ENCODE measurements at places on chromosomes 1 and 21. TPM values are rescaled to one million over a fixed set of nuclear protein-coding genes. Genes with fewer than 3 reads are reported as not detected.

DNA sequence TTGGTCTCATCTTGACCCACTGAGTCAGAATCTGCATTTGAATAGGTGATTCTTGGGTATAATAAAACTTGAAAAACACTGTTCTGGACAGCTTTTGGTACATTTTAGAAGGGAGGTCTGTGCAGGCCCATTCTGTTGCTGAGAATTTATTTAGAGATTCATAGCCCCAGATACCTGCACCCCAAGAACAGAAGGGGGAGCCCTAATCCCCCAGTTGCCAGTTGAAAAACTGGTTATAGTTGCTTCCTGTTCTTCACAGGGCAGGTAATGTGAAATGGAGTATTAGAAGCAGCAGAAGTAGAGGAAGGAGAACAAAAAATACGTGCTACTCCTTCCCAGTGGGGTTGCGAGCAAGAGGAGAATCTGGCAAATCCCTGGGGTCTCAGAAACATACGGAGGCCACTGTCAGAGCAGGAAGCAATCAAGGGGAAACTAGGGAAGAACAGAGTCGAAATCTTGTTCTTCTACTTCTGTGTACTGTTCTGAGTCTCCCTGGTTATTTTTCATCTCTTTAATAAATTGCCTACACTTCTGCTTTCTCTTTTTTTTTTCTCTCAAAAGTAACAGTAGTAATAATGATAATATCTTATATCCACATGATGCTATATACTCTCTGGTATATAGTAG, 4.6 kb upstream of the CLCA2 start:
- DNase-seq: peak; percentile 24

BRDT gene
- not detected for polyA plus RNA-seq

DNA sequence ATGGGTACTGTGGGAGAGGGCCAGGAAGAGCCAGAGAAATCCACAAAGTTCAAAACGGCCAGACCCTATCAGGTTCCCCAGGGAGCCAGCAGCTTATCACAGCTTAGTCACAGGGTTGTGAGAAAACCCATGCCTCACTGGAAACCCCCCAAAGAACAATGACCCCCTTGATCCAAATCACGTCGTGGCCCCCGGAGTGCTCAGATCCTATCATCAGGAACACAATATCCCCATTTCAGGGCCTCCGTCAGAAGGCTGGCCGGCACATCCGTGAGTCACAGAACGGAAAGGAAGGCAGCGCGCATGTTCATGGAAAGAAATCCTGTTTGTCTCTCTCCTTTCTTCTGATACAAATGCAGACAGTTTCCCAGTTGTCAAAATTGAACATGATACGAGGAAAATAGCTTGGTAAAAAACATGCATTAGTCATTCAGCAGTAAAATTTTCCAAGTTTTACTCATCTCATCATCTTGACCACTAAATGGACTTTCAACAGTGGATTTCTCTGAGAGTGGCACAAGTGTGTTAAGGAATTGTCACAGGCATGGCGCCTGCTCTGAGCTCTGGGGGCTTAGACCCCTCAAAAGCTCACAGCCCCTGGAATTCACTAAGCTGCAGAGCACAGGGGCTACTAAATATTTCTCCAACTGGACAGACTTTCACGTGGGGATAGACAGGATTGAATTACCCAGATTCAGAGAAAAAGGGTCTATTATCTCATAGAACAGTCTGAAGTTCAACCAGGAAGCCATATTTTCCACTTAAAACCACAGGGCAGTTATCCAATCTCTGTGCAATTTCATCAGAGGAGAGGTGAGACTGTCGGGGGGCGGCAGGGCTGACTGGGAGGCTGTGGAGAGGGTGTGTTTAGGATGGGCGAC, 124.8 kb downstream of the RIPK4 start:
- peak; percentile 86 for DNase-seq

DNA sequence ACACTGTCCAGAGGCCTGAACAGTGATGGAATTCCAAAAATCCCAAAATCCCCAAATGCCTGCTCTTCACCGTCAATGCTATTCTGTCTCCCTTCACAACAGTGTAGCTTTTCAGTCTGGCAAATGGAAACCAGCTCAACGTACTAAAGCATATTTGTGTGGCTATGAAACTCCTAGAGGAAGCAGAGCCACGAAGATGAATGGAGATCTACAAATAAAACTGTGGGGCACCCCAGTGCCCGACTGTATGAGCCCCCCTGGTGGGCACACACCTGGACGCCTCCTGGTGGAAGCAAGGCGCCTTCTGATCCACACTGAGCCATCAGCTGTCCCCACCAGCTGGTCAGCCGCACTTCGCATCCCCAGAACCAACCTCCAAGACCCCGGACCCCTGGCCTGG, 129.1 kb upstream of the SOD1 start:
- DNase-seq: no peak

DNA sequence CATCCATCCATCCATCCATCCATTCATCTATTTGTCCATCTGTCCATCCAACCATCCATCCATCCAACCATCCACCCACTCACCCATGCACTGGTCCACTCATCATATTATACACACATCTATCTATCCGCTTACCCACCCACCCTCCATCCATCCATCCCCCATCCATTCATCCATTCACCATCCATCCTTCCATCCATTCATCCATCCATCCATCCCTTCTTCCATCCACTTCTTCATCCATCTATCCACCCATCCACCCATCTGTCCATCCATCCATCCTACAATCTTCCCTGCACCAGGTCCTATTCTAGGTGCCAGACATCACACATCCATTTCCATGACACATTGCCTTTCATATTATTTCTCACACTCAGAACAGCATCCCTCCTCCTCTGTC, 87.1 kb upstream of the ROR1 start:
- DNase-seq: no peak

DNA sequence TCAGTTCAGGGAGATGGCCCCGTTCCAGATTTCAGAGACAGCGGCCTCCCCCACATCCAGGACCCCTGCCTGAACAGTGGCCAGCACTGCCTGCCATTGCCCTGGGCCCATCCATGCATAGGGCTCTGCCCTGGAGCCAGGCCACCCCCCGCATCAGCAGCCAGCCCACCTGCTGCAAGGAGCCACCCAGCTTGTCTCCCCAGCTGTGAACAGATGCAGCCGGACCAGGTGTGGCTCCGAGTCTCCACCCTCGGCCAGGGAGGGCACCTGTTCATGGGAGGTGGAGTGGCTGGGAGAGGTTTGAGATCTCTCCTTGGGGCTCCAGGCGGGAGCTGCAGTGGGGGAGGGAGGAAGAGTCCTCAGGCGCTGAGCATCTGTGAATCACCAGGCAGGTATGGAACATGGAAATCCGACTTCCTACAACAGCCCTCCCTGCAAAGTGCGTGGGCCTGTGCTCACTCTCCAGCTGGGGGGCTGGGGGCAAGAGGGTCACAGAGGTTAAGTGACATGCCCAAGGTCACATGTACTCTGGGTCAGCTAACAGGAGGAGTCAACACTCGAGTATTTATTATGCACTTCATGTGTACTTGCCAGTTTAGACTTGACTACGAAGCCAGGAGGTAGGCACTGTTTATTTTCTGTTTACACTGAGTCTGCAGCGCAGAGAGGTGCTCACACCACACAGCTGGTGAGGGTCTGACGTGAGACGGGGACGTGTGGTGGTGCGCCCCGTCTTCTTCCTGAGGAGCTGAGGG, 4.8 kb upstream of the HES5 start:
- DNase-seq: peak; percentile 73

GRCh38 chr1:94418664-94419655, 771 bp downstream of the ABCD3 start:
- DNase-seq: peak; percentile 42

HTR6 gene
- polyA plus RNA-seq: not detected

DNA sequence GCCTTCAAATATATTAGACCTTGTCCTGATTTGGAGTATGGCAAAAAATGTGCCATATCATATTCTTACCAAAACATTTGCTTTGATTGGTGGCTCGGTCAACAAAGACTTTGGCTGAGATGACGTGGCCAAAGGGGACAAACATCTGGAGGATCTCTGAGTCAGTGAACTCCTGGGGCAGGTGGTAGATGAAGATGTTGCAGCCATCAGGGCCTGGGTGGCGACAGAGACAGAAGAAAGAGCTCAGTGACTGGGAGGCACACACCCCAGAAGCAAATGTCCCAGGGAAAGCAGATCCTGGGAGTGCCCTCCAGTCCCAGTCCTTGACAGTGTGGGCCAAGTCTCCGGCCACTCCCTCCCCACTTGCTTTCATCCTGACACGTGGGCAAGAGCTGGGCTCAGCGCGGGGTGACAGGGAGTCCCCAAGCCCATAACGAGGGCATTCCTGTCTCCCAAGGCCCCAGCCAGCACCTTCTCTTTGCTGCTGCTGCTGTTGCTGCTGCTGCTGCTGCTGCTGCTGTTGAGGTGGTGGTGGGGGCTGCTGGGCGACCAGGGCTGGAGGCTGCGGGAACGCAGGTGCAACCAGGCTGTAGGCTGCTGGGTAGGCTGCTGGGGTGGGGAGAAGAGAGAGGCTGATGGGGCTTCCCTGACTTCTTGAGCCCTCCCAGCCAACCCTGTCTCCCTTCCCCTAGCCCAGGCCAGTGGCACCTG, 10.7 kb downstream of the CELF3 start:
- DNase-seq: no peak

PDC gene
- polyA plus RNA-seq: 0.07 TPM

- peak; percentile 4 for DNase-seq
Observed at GRCh38 chr21:41537356-41537755, 29.4 kb upstream of the TMPRSS2 start.

- no peak for DNase-seq
Observed at GRCh38 chr1:115076384-115076915, 12.9 kb downstream of the TSPAN2 start.

SPATA1 gene
- 0.96 TPM for polyA plus RNA-seq

HFM1 gene
- 0.41 TPM for polyA plus RNA-seq

DNA sequence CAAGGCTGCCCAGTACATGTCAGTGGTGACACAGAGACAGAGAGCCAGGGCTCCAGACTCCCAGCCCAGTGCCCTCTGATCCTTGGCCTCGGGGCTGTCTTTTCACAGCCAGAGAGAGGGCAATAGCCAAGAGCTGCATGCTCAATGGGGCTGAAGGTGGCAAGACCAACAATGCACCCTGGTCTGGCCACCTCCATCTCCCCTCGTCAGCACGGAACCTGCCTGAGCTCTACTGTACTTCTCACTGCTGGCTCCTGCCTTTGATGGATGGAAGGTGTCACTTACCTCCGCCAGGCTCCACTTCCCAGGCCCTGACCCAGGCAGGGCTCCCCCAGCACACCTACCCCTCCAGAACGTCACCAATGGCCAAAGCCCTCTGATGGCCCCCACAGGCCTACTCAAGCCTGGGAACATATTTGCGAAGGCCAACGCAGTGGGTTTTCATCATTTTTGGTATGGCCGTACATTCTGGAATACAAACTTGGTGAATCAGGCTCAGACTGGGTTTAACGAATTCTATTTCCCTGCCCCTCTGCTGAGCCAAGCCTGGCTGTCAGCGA, 88.1 kb downstream of the DMRTB1 start:
- DNase-seq: no peak

UBE2U gene
- not detected for polyA plus RNA-seq

PDXK gene
- 146 TPM for polyA plus RNA-seq

GRCh38 chr1:215824245-215824644, 257.1 kb downstream of the KCTD3 start:
- DNase-seq: peak; percentile 48

DNA sequence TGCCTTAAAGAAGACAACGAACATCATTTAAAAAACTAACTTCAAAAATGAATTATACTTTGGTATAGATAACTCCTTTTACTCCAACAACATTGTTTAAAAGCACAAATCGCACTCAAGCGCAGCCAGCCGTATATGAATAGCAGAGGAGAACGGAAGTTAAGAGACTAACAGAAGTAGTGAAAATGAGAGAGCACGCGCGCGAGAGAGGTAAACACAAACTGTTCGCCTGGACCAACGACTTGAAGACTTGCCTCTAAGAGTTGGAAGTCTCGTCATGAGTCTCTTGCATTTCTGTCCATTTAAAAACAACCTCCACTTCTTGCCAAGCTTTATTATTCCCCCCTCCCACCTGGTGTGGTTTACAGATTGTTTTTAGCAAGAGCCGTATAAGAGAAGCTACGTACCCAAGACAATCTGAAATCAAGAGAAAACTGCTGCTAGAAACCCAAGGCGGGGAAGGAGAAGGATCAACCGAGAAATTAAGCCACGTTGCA, 479 bp downstream of the SELENOF start:
- DNase-seq: no peak

DNA sequence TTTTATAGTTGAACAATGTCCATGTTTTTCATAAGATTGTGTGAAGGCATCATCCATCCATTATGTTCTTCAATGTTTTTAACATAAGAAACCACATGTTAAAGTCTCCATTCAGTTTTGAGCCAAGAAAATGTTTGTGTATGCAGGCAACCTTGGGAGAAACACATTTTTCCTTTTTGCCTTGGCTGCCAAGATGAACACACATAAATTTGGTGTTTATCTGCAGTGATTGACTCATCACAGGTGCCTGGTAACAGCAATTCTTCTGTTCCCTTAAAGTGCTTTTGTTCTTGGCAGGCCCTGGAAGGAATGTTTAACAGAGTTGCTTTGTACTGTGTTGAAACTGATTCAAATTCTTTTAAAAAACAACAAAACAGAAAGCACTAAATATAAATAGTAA, 709.9 kb upstream of the ADGRL4 start:
- DNase-seq: peak; percentile 92

DNA sequence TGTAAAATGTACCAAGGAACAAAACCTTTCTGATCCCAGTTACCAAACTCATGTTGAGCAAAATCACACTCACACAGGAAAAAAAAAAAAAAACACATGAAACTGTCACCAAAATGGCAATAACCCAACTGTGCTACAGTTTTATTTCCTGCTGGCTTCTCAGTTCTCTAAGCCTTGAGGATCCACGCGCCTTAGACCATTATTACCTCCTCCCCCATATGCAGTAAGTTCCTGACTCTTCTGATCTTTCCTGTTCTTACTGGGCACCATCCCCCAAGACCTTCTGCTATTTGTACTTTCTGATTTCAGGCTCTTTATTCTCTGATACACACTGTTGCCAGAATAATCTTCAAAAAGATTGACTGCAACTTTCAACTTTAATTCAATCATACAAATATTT, 79.6 kb downstream of the SLC45A1 start:
- DNase-seq: no peak

GRCh38 chr1:187948170-187948794, 1119.5 kb downstream of the PLA2G4A start:
- DNase-seq: no peak

- peak; percentile 99 for DNase-seq
Observed at GRCh38 chr1:19010995-19011844, 54.7 kb upstream of the IFFO2 start.

GJA4 gene
- polyA plus RNA-seq: not detected

FCGR2B gene
- polyA plus RNA-seq: not detected

DNA sequence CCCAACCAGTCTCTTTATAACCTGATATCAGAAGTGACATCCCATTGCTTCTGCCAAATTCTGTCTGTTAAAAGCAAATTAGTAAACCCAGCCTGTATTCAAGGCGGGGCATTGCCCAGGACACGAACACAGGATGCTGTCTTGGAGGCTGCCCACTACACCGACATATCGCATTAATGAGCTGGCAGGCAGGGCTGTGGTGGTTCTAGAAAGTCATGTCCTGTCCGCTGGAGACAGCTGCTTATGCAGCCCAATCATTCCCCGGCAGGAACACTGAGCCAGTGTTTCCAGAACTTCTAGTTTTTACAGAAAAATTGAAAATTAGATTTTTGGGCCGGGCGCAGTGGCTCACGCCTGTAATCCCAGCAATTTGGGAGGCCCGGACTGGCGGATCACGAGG, 19.3 kb downstream of the C1orf167 start:
- no peak for DNase-seq

- DNase-seq: no peak
Observed at GRCh38 chr1:48182439-48182838, 40.1 kb upstream of the SLC5A9 start.

CCDC185 gene
- polyA plus RNA-seq: not detected

Data from fibroblast of lung (primary cell).